Left renal cortex interstitium (tissue), 4 donors: ENCODE measurements at places on chromosomes 13 and 19.

DNA sequence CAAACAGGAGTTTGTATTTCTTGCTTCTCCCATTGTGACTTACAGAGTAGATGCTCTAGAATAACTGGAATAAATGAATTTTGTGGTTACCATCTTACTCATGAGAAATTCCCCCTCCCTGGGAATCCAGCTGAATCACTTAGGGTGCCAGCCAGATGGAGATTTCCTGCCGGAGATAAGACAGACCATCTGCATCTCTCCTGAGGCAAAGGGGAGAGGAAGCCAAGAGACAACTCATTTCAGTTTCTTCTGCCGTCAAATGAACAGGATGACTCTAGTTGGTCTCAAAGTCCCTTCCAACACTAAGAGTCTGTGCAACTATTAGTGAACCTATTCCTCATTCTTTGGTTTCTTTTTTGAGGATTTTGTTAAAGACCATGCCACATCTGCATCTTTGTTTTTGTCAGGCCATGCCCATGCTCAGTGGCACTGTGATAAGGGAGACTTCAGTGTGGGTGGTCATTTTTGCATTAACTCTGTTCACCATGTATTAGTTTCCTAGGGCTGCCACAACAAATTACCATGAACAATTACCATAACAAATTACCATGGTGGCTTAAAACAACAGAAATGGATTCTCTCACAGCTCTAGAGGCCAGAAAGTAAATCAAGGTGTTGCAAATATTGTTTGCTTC lies 112.8 kb downstream of the NDFIP2 start:
- no peak for DNase-seq

GRCh38 chr13:50831512-50831911 lies 12.0 kb downstream of the DLEU7 start:
- DNase-seq: no peak

DNA sequence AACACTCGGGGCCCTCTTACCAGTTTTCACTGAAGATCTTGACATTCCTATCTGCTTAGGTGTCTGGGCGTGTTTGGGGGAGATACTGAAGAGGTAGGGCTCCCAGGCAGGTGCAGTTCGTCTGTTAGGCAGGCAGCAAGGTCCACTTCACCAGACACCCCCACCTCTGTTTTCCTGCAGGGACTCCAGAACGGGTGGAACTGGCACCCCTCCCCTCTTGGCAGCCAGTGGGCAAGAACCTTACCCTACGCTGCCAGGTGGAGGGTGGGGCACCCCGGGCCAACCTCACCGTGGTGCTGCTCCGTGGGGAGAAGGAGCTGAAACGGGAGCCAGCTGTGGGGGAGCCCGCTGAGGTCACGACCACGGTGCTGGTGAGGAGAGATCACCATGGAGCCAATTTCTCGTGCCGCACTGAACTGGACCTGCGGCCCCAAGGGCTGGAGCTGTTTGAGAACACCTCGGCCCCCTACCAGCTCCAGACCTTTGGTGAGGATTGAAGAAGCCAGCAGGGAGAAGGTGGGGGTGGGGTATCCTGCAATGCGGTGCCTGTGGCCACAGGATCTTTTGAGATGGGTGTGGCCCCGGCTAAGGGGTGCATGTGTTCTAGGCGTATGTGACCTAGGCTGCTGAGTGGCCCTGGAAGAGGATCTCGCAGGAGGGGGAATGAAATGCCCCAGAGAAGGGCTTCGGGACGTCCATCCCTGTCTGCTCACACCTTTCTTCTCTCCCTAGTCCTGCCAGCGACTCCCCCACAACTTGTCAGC lies 3.3 kb upstream of the ICAM4 start:
- DNase-seq: no peak

DNA sequence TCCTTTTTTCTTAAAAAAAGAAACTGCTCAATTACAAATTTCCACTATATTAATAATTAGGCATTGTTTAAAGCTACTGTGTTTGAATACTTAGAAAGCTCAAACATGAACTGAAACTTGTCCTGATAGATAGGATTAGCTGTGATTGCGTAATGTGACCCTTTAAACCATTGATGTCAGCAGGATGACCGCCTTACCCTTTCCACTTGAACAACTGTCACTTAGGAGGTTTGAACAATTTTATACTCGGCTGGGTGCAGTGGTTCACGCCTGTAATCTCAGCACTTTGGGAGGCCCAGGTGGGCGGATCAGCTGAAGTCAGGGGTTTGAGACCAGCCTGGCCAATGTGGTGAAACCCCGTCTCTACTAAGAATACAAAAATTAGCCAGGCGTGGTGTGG lies 2.9 kb downstream of the LAMP1 start:
- no peak for DNase-seq

DNA sequence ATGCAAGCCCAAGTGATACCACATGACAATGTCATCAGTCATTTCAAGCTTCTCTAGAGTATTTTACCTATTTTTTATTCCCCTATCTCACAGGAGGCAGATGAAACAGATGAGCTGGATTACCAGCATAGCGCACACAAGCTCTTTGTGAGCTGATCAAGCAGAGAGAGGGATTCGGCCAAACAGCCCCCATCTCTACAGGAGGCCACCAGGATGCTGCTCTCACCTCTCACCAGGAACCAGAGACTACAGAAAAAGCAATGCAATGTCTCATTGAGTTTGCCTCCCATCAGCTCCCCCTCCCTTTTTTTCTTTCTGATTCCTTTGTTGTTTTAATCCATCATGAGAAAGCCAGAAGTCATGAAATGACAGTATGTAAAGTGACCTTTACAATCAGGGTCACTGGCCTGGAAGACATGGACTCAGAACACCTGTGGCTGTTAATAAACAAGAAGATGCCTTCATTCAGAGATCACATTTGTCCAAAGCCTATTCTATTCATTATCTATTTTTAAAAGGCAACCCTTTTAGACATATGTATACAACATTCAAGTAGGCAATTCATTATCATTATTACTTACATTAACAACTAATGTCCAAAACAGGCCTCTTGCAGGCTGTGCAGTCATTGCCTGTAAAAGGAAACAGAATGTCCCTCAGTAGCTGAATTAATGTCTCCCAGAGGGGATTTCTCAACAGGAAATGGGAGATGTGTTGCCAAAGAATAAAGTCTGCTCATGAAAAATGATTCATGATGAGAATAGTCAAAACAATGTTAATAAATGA lies 656.6 kb downstream of the TBC1D4 start:
- peak; percentile 7 for DNase-seq

DNA sequence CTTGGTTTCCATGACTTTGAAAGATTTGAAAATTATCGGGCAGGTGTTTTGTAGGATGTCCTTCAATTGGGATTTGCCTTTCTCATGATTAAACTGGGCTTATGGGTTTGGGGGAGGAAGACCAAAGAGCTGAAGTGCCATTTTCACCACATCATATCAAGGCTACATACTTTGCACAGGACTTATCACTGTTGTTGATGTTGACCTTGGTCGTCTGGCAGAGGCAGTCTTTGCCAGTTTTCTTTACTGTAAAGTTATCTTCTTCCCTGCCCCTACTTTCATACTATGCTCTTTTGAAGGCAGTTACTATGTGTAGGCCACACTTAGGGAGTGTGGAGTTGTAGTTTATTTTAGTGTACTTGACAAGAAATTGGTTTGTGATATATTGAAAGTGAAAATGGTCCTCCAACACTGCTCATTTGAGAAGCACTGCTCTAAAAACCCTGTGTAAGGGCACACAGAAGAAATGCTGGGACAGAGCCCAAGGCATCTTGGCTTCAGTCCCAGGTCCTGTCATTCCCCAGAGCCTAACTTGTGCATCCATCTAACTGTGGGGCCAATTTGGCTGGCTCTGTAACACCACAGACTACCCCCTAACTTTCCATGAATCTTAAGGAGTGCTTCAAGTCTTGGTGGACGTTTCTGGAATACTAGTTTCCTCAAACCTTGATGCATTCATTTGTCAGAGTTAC lies 384.9 kb downstream of the KCNRG start:
- DNase-seq: no peak

GRCh38 chr13:105153611-105154010 lies 1381.9 kb downstream of the EFNB2 start:
- no peak for DNase-seq

DNA sequence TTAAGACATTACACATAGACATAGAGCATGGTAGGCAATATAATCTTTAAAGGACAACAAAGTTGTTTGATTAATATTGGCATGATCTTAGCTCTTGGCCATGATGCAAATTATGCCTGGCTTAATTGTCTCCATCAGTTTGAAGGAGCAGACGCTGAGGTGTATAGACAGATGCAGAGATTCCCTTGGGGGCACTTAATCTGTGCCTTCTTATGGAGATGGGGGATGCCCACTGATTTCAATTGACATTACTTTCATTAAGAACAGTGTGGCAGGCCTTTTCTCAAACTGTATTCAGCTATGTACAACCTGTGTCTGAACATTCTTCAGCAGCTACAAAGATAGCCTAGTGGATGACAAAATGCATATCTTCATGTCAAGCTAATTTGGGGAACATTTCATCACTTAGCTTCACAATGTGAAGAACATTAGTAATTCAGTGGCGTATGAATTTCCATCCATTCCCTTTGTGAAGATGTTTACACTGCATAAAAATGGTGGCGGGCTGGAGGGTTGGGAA lies 85.3 kb upstream of the MYCBP2 start:
- no peak for DNase-seq

GRCh38 chr13:29847501-29847983 lies 2.9 kb downstream of the UBL3 start:
- DNase-seq: peak; percentile 48

DNA sequence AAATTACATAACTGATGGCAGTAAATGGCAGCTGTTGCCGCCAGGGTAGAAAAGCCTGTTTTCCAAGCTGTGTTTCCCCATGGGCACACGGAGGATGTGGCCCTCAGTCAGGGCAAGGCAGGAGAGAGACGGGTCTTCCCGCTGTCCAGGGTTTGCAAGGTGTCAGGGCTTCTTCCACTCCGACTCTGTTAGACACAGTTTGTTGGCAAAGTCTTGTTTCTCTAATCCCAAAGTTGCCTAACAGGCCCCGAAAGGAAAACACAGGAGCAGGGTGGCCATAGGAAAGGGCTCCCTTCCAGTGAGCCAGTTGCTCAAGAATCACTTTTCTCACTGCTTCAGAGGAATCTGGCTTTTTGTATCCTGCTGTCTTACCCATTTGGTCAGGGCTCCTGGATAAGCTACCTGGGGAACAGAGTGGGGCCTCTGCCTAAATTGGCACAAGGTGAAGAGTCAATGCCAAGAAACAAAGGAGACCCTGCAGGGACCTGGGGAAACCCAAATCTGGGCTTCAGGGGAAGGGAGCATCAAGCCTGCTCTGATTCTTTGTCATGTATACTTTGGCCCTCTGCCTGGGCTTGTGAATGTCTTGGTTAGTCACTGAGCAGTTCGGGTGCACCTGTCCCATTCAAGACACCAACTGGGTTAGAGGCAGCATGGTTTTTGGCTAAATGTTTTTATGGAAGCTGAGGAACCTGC lies 29.0 kb upstream of the CXCL17 start:
- no peak for DNase-seq

DNA sequence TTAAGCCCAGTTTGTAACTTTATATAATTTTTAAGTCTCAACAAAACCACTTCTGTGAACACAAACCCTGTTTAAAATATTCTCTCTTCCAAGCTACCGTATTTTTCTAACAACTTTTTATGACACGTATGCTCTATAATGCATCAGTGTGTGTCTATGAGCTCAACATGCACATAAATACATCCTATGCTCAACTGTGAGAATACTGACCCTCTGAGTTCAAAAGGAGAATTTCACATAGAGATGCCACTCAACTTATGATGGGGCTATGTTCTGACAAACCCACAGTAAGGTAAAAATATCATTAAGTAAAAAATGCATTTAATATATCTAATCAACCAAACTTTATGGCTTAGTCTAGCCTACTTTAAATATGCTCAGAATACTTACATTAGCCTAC lies 1139.7 kb upstream of the SPRY2 start:
- DNase-seq: no peak

- no peak for DNase-seq
These were observed 57.8 kb upstream of the ITM2B start for GRCh38 chr13:48175185-48175584.

- DNase-seq: no peak
These were observed 42.8 kb downstream of the SLC6A16 start for GRCh38 chr19:49282184-49282583.

DNA sequence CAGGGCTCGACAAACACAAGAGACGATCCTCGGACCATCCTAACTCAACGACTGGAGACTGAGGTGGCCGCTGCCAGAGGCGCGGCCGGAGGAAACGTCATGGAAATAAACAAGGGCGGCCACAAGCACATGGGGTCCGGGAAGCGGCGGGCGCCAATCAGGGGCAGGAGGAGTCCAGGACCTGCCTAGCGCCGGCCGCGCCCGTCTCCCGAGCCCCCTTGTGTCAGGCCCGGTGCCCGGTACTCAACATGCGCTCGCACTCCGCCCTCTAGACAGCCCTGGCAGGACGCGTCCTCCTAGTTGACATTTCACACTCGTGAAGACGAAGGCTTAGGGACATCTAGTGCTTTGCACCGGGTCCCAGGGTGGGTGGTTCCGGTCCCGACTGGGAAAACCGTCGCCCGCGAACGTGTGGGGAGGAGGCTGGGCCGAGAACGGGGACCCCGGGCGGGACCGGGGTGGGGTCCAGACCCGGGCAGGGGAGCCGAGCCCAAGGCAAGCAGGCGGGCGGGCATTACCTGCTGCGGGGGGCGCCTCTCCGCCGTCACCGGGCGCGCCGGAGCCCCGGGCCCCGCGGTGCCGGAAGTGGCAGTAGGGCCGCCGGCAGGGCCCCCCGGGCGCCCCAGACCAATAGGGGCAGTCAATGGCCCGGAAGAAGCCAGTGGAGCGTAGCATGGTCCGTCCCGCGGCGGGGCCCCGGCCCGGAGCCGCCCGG lies 442 bp downstream of the REXO1 start:
- no peak for DNase-seq

- peak; percentile 79 for DNase-seq
These were observed 24.9 kb upstream of the HNRNPA1L2 start for GRCh38 chr13:52617070-52618060.

DNA sequence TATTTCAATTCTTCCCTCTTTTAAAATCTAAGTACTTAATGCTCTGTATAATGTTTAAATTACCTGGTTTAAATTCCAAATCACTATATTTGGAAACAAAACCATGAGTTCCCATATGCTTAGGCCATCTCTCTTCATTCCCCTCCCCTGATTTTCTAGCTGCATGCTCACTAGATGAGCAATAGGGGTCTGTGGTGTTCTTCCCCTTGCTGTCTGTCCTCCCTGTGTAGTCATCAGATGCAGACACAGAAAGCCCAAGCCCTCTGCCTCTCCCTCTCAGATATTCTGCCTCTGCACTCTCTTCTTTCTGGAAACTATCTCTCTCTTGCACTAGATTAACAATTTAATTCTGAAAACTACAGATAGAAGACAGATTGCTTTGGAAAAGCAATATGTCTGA lies 1730.2 kb downstream of the OLFM4 start:
- no peak for DNase-seq
